Stimulated activated CD4-positive, alpha-beta T cell treated with anti-CD3 and anti-CD28 coated beads, Interleukin-12 subunit alpha, Interleukin-12 subunit beta, amount 100 ng/mL, for 48 hours (primary cell): ENCODE measurements at places on chromosomes 1 and 21.

DNA sequence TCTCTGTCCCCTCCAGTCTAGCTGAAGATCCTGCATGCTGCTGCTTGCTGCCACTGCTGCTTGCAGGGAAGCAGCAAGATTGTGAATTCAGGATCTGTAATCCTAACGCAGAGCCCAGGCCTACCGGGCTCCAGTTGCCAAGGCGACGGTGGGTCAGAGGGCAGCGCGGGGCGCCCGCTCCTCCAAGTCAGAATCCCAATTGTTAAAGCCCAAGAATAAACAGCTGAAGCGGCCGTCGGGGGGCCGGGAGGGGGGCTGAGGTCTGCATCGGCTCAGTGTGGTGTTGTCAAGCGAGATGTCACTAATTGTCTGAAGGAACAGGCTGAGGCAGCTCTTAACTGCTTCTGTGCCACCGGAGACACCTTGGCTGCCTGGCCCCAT lies 36.8 kb downstream of the AHDC1 start:
- DNase-seq = no peak

GRCh38 chr1:161834967-161835550 lies 68.9 kb downstream of the ATF6 start:
- DNase-seq = no peak

DNA sequence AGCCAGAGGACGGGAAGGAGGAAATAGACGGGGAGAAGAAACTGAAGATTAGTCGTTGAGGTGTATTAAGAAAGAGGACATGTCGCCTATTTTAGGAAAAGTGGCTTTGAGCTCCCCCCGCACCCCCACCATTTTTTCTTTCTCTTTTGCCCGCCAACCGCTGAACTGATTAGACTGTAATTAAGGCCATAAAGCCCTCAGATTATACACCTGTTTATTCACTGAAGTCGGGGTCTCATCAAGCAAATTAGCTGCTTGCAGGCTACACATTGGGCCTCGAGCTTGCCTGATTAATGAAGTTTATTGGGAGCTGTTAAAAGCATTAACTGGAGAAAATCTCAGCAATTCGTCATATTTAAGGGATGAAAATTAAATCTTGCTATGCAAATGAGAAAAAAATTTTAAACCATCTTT lies 119.4 kb upstream of the RRP15 start:
- DNase-seq = no peak

DNA sequence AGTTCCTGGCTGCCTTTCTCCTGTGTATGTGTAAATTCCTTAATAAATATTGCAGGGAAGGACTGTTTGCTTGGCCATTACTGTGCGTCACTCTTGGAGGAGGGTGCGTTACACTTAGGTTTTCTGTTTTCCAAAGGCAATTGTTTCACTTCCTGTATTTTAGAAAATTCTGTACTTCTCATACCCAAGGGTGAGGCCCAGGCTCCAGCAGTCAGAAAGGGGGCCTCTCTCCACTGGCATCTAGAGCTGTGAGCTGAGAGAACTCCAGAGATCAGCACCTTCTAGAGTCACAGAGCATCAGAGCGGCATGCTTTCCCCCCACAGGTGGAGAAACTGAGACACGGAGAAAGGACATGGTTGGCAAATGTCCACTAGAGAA lies 27.0 kb upstream of the ZFP69B start:
- no peak for DNase-seq

GRCh38 chr1:42170779-42171621 lies 6.5 kb upstream of the GUCA2A start:
- DNase-seq = no peak

- no peak for DNase-seq
These were observed 93.4 kb downstream of the PCBP3 start for GRCh38 chr21:45736690-45737484.

- DNase-seq = no peak
These were observed 110.1 kb downstream of the ZBTB18 start for GRCh38 chr1:244161236-244161510.

DNA sequence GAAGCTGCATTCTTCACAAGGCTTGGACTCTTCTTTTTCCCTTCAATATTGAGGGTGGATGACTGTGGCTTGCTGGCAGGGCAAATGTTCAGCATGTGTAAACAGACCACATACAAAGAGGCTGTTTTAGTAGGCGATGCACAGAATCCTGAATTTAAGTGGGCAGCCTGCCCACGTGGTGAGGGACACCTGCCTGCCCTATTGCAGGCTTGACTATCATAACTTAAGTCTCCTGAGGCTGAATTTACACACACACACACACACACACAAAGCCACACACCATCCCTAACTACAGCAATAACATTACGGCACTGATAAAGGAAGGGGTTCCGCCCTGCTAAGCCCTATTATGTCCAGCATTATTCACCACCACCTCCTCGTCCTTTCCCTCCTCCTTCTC lies 15.9 kb downstream of the SYT2 start:
- no peak for DNase-seq

GRCh38 chr21:26844258-26845065 lies 747 bp downstream of the ADAMTS1 start:
- DNase-seq = no peak

- no peak for DNase-seq
These were observed 18.0 kb downstream of the OMA1 start for GRCh38 chr1:58528518-58528917.

GRCh38 chr1:226308166-226308722 lies 720 bp downstream of the LIN9 start:
- DNase-seq = no peak

- DNase-seq = no peak
These were observed 157.9 kb upstream of the NRIP1 start for GRCh38 chr21:15222707-15223106.

- no peak for DNase-seq
These were observed 2.7 kb upstream of the HSPG2 start for GRCh38 chr1:21939650-21940374.
